ENCODE measurements at places on chromosomes 11 and 22.

DNA sequence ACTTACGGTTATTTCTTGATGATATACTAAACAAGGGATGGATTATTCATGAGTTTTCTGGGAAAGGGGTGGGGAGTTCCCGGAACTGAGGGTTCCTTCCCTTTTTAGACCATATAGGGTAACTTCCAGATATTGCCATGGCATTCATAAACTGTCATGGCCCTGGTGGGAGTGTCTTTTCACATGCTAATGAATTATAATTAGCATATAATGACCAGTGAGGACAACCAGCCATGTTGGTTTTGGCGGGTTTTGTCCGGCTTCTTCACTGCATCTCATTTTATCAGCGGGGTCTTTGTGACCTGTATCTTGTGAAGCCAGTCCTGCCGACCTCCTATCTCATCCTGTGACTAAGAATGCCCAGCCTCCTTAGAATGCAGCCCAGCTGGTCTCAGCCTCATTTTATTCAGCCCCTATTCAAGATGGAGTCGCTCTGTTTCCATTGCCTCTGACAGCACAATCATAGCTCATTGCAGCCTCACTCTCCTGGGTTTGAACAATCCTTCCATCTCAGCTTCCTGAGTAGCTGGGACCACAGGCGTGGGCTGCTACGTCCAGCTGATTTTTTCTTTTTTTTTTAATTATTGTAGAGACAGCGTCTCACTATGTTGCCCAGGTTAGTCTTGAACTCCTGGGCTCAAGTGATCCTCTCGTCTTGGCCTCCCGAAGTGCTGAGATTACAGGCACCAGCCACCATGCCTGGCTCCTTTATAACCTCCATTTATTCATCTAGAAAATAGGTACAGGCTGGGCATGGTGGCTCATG lies 52.6 kb upstream of the EMID1 start:
- DNase-seq: no peak

DNA sequence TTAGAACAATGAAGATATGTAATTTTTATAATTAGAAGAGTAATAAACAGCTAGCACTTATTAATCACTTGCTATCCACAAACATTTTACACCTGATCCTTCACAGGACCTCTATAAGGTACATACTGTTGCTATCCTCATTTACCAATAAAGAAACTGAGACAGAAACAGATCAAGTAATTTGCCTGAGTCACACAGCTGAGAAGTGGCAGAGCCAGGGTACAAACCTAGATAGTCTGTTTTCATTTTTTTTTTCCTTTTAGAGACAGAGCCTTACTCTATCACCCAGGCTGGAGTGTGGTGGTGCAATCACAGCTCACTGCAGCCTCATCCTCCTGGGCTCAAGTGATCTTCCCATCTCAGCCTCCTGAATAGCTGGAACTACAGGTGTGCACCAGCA lies 71.8 kb upstream of the PTH start:
- DNase-seq: no peak

GRCh38 chr11:25910086-25910485 lies 421.8 kb upstream of the ANO3 start:
- DNase-seq: no peak

GRCh38 chr11:125433454-125434121 lies 62.5 kb downstream of the FEZ1 start:
- DNase-seq: no peak

GRCh38 chr11:133842730-133843129 lies 2.6 kb downstream of the SPATA19 start:
- DNase-seq: no peak

- no peak for DNase-seq
Measured at GRCh38 chr11:31641477-31642062, 132.0 kb downstream of the ELP4 start.

GRCh38 chr11:70680781-70681281 lies 282.5 kb downstream of the CTTN start:
- no peak for DNase-seq

DNA sequence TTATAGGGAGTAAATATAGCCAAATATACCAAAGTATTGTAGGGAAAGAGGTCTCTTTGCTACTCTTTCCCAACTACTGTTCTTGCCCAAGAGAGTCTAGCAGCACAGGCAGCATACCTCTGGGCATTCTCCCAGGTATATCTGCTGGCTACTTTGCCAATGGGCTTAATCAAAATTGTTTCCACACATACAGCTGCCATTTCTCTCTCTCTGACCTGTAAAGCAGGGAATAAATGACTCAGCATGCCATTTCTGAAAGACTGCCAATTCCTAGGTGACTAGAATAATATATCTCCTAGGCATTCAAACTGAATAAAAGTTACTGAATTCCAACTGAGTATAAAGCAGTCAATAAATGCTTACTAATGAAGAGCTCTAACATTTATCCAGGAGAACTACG lies 44.6 kb downstream of the RDX start:
- DNase-seq: no peak

DNA sequence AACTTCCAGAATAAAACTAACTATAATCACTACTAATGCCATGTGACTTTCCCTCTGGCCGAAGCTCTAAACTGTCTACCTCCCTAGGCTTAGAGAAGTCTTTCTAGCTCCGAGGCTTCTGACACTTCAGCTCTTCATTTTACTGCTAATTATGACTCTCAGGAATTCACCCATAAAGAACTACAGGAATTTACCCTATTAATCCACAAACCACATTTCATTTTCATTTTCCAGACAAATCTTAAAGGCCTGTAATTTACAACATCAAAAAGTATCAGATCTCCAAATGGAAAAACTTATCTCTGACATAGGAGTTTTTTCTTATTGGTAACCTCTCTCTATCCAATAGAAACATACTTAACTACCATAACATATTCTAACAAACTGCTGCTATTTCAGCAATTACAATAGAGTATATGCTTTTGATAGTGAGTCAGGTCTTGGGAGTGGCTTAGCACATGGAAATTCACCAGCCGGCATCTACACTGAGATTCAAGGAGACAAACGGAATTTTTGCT lies 33.4 kb downstream of the MRTFA start:
- no peak for DNase-seq

- no peak for DNase-seq
Measured at GRCh38 chr11:8082391-8083087, 1.5 kb downstream of the TUB start.

DNA sequence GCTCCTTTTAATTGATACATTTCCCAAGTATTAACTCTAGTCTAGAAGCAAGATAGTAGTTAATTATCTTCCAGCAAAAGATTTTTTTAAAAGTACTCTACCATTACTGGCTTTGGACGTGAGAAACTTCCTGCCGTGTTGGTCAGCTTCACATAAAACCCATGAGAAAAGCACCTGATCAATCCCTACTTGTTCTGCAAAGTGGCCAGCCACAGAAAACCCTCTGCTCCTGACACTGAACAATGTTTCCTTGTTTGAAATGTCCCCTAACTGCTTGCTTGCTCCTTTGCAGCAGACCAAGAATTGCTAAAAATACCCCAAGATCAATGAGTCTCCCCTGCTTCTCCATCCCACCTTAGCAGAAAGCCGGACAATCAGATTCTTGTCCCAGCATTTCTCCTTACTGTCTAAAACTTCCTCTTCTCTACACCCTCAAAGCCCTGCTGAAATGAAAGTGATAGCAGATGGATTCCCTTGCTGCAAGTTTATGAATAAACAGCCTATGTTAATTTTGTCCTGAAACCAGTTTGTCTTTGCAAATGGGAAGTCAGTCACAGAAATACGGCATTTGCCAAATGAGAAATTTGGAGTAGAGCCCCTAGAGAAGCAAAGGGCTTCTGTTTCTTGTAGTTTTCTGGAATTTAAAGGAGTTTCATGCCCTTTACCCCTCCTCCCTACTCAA lies 207.1 kb upstream of the ARHGAP20 start:
- DNase-seq: no peak

All from activated T-helper 1 cell treated with anti-CD3 and anti-CD28 coated beads, Interleukin-12 subunit alpha, Interleukin-12 subunit beta, Interleukin-2, Interleukin-4 antibody, amounts not matched to agents 30 ng/mL and 10 ng/mL and 1 ng/mL, durations not matched to agents 14 hours and 24 hours and 36 hours (primary cell).